CD4-positive, alpha-beta memory T cell (primary cell): ENCODE measurements at places on chromosomes 16 and 17. TPM values are rescaled to one million over a fixed set of nuclear protein-coding genes. Genes with fewer than 3 reads are reported as not detected.

The DOC2B gene
- not detected for total RNA-seq

The ELAC2 gene
- total RNA-seq = 65.8 TPM

The LAT gene
- total RNA-seq = 349 TPM

The NPB gene
- 0.61 TPM for total RNA-seq

The RPUSD1 gene
- 31.1 TPM for total RNA-seq

The PRSS36 gene
- 0.67 TPM for total RNA-seq

The BORCS6 gene
- 19.2 TPM for total RNA-seq

The SPATA32 gene
- total RNA-seq = 0.22 TPM

- no peak overlapping the region for H3K4me3 ChIP-seq
- no peaks in the 10 kb centered on the region for H3K4me1 ChIP-seq
- DNase-seq = no peak
- no peaks in the 10 kb centered on the region for H3K36me3 ChIP-seq
- no peaks in the 10 kb centered on the region for H3K27me3 ChIP-seq
Measured at GRCh38 chr16:72142476-72142875, 29.5 kb downstream of the PMFBP1 start.

- H3K4me3 ChIP-seq = peak overlapping the region; percentile 62
- H3K27me3 ChIP-seq = no peaks in the 10 kb centered on the region
- no peak for DNase-seq
- peaks cover 13% of the 10 kb centered on the region for H3K36me3 ChIP-seq
- H3K27ac ChIP-seq = peak overlapping the region; percentile 65
Measured at GRCh38 chr17:57257895-57258851, 1.9 kb downstream of the MSI2 start.

DNA sequence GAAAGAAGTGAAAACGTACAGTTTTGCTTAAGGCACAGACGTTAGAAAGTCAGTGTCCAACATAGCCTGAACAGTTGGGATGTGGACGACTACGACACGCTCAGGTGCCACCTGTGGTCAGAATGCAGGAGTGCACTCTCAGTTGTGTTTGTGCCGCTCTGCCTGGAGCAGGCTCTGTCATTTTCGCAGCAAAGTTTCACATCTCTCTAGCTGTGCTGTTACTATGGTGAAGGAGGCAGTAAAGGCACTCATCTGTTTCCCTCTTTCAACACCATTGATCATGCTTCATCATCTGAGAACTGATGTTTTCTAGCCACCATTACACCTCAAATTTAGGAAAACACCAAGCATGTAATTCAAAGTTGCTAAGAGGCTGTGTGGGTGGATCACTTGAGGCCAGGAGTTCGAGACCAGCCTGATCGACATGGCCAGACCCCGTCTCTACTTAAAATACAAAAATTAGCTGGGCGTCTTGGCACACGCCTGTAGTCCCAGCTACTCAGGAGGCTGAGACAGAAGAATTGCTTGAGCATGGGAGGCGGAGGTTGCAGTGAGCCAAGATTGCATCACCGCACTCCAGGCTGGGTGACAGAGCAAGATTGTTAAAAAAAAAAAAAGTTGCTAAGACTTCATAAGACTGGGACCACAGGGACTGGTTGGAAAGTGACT is 44.9 kb upstream of the DNAJA2 start:
- H3K4me1 ChIP-seq = peaks cover 11% of the 10 kb centered on the region
- H3K36me3 ChIP-seq = no peaks in the 10 kb centered on the region
- H3K27ac ChIP-seq = no peak overlapping the region
- peak; percentile 24 for DNase-seq
- no peak overlapping the region for H3K4me3 ChIP-seq

DNA sequence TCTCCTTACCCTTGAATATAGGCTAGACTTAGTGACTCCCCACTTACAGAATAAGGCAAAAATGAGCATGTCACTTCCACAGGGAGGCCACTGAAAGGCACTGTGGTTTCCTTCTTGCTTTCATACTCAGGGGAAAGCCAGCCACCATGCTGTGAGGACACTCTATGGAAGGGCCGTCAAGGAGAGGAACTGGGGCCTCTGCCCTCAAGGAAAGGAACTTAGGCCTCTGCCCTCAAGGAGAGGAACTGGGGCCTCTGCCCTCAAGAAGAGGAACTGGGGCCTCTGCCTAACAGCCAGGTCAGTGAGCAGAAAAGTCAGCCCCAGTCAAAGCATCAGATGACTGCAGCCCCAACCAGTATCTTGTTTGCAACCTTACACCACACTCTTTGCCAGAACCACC is 30.1 kb downstream of the VPS35 start:
- no peaks in the 10 kb centered on the region for H3K27me3 ChIP-seq
- peaks cover 18% of the 10 kb centered on the region for H3K36me3 ChIP-seq
- H3K4me1 ChIP-seq = no peaks in the 10 kb centered on the region
- no peak for DNase-seq
- H3K27ac ChIP-seq = no peak overlapping the region
- H3K4me3 ChIP-seq = no peak overlapping the region

GRCh38 chr17:50184611-50185398 is 16.6 kb downstream of the COL1A1 start:
- no peak overlapping the region for H3K4me3 ChIP-seq
- H3K27ac ChIP-seq = no peak overlapping the region
- no peaks in the 10 kb centered on the region for H3K36me3 ChIP-seq

DNA sequence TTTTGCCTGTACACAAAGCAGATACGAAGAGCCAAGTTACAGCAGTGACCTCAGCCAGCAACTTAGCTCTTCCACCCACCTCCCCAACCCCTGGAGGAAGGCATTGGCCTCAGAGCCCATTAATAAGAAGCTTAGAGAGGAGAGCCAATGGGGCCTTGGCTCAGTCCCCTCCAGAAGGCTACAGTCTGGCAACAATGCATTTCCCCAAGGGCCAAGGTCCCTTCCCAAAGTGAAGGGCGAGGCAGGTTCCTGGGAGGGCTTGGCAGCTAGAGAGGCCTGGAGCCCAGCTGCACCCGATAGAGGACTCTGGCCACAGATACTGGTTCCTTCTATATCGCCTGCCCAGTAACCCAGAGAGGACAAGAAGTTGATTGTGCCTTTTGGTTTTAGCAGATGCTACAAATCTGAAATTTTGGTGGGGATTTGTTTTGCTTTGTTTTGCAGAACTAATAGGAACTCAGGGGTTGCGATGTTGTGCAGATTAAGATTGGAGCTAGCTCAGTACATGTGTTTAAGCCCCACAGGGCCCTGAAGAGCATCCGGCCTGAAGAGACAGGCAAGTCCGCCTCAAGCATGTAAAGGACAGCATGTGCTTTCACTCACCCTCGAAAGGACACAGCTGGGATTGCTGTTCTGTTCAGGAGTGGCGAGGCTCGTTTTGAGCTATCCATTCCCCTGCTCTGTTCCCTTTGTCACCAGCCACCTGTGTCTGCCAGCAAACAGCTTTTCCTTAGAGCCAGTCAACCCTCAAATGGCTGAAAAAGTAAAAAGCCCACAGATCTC is 12.0 kb upstream of the PNPO start:
- H3K36me3 ChIP-seq = peaks cover 30% of the 10 kb centered on the region
- H3K4me1 ChIP-seq = no peaks in the 10 kb centered on the region

DNA sequence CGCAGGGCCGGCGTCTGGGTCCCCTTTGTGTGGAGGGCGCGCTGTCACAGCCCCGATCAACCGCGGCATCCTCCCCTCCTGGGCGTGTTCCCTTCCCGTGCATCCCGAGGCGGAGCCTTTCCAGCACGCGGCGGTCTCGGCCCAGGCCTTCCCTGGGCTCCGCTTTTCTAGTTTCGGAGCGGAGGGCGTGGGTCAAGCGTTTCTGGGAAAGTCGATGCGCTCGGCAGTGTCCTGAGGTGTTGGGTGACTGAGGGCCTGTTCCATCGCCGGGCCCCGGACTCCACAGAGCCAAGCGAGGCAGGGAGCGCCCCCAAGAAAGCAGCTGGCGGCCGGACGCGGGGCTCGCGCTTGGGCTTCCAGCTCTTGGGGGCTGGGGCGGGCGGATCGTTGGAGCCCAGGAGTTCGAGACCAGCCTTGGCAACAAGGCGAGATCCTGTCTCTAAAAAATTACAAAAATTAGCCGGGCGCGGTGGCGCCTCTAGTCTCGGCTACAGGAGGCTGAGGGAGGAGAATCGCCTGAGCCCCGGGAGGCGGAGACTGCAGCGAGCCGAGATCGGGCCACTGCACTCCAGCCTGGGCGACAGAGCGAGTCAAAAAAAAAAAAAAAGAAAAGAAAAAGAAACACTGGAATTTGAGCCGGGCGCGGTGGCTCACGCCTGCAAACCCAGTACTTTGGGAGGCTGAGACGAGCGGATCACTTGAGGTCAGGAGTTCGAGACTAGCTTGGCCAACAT is 806 bp downstream of the IFT140 start:
- no peak for DNase-seq
- no peaks in the 10 kb centered on the region for H3K27me3 ChIP-seq
- peak overlapping the region; percentile 4 for H3K27ac ChIP-seq
- H3K36me3 ChIP-seq = peaks cover under 1% of the 10 kb centered on the region

DNA sequence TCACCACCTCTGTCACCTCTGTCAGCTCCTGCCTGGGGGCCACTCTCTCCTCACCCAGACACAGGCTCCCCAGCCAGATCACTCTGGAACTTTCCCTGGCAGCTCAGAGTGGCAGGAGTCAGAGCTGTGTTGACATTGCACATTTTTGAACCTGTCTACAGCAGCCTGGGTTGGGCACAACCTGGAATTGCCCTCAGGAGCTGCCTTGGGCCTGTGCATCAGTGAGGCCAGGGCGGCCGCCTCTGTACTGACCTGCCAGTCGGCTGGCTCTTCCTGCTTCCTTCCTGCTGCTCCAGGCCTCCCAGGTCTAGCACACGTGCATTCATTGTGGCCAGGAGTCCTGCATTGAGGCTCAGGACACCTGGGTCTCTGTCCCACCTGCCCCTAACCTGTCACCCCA is 14.2 kb upstream of the TMEM11 start:
- no peaks in the 10 kb centered on the region for H3K36me3 ChIP-seq
- H3K4me1 ChIP-seq = no peaks in the 10 kb centered on the region
- no peak overlapping the region for H3K4me3 ChIP-seq
- no peak for DNase-seq
- no peaks in the 10 kb centered on the region for H3K27me3 ChIP-seq

DNA sequence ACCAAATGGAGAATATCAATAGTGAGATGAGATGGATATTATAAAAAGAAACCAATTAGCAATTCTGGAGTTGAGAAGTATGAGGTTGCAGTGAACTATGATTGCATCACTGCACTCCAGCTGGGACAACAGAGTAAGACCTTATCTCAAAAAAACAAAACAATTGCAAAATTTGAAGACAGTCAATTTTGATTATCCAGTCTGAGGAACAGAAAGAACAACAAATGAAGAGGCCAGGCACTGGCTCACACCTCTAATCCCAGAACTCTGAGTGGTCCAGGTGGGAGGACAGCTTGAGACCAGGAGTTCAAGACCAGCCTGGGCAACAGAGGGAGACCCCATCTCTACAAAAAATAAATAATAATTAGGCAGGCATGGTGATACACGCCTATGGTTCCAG is 35.0 kb downstream of the USP32 start:
- peaks cover 21% of the 10 kb centered on the region for H3K4me1 ChIP-seq
- no peak overlapping the region for H3K4me3 ChIP-seq
- no peak for DNase-seq
- H3K36me3 ChIP-seq = no peaks in the 10 kb centered on the region
- no peaks in the 10 kb centered on the region for H3K27me3 ChIP-seq

DNA sequence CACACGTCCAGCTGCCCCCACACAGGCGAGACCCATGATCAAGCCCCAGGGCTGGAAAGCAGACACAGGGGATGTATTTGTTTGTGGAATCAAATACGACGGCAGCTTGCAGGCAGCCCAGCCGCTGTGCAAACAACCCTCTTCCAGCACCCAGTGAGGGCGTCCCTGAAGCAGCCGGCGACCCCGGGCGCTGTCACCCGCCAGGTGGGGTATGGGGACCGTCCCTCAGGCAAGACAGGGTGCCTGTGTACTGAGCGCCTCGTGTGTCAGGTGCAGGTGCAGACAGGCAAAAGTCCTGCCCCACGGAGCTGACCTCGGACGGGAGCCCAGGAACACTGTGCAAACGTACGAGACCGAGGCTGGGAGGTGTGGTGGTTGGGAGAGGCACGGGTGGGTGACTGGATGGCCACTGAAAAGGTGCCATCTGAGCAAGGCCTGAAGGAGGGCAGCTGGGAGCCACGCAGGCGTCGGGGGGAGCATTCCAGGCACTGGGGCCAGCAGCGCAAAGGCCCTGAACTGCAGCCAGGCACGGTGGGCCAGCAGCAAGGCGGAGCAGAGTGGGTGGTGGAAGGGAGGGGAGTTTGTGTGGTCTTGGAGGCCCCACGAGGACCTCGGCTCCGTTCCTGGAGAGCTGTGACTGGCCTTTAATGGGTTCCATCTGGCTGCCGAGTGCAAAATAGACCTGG is 48.5 kb downstream of the CBFA2T3 start:
- no peak overlapping the region for H3K4me3 ChIP-seq
- H3K27ac ChIP-seq = no peak overlapping the region
- DNase-seq = no peak
- no peaks in the 10 kb centered on the region for H3K36me3 ChIP-seq

DNA sequence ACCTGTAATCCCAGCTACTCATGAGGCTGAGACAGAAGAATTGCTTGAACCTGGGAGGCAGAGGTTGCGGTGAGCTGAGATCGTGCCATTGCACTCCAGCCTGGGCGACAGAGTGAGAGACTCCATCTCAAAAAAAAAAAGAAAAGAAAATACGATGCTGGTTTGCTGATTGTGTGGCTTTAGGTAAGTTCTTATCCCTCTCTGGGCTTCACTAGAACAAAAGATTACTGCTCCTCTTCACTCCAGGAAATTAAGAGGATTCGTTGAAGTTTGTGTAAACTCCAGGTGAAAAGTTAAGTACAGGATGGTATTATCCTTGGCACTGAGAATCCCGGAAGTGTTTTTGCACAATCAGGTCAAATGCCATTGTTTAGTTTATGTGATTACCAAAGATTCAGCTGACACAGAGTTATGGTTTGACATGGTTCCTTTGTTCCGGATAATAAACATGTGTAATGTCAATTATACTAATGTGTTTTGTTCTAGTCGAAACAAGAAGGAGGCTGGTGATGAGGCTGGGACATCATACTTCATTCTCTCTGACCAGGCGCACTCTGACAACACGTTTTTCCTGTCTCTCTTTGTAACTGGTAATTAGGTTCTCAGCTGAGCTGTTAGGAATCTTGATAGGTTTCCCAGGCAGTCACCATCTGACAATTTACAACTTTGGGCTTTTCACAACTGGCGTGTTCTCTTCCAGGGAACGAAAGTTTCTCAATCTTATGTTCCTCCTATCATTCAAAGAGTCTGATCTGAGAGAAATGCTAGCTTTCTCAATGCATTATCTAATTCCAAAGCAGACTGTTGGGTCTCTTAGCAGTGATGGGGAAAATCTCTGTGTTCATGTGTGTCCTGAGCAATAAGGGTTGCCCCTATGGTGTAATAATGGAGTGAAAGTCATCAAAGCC is 10.8 kb upstream of the TAOK1 start:
- H3K27ac ChIP-seq = no peak overlapping the region
- no peaks in the 10 kb centered on the region for H3K27me3 ChIP-seq
- no peaks in the 10 kb centered on the region for H3K4me1 ChIP-seq
- no peak overlapping the region for H3K4me3 ChIP-seq
- DNase-seq = no peak

- H3K36me3 ChIP-seq = no peaks in the 10 kb centered on the region
- H3K27me3 ChIP-seq = no peaks in the 10 kb centered on the region
- no peak for DNase-seq
- no peak overlapping the region for H3K4me3 ChIP-seq
Measured at GRCh38 chr17:9307313-9307998, 268.2 kb downstream of the STX8 start.

GRCh38 chr17:81713004-81713555 is 996 bp downstream of the SLC25A10 start:
- peaks cover 28% of the 10 kb centered on the region for H3K4me1 ChIP-seq
- H3K27ac ChIP-seq = no peak overlapping the region
- no peaks in the 10 kb centered on the region for H3K27me3 ChIP-seq
- no peak for DNase-seq
- peak overlapping the region; percentile 58 for H3K4me3 ChIP-seq
- no peaks in the 10 kb centered on the region for H3K36me3 ChIP-seq
